ENCODE measurements at places on chromosomes 7 and 10.

DNA sequence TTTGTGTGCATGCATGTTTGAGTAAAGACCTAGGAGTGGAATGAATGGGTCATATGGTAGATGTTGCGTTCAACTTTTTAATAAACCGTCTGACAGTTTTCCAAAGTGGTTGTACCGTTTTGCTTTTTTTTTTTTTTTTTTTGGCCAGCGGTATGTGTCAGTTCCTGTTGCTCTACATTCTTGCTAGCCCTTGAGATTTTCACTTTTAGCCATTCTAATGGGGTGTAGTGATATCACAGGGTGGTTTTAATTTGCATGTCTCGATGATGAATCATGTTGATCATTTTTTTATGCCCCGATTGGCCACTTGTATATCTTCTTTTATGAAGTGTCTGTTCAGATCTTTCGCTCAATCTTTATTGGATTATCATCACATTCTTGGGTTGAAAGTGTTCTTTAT, 320.7 kb downstream of the CAMK1D start:
- no peak for DNase-seq

GRCh38 chr7:126483972-126484371, 768.8 kb downstream of the GRM8 start:
- DNase-seq: no peak

GRCh38 chr7:101936223-101936610, 118.8 kb downstream of the CUX1 start:
- DNase-seq: no peak

- DNase-seq: peak; percentile 99
These were observed at the start of gene DDIT4 for GRCh38 chr10:72273410-72274212. DDIT4 (plus strand) TSS chr10:72273924; CDS start chr10:72274217, 293 bp downstream.

- no peak for DNase-seq
These were observed 108.9 kb upstream of the HDAC9 start for GRCh38 chr7:18386607-18387006.

DNA sequence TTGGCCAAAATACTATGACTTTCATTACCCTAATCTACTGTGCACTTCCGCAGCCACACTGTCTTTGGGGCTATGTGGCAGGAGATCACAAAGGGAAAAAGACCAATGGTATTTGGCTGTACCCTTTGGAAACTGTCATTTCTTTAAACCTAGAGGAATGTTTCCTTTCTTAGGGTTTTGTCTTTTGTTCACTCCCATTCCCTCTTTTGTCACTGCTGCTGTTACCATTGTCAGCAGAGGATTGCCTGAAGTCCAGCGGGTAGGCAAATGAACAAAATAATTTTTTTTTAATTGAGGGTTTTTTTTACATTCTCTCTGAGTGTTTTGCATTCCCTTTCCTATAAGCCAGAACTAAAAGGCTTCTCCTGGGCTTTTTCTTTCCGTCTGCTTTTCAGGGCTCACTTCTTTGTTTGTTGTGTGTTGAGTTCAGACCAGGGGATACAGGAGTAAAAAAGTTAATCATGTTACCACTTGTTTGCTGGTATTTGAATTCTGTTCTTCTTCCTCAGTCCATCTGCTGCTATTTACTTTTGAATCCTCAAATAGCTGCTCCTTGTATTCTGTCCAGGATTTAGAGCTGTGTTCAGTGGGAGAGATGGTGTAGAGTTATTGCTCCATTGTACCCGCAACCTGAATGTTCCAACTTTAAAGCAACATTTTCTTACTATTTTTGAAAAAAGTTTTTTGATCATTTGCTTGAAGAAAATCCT, 374.6 kb downstream of the SUGCT start:
- no peak for DNase-seq

GRCh38 chr7:25982684-25983083, 169.3 kb upstream of the NFE2L3 start:
- DNase-seq: no peak

- DNase-seq: no peak
These were observed 760.8 kb upstream of the CELF2 start for GRCh38 chr10:10256860-10257259.

- no peak for DNase-seq
These were observed 26.3 kb downstream of the GHRHR start for GRCh38 chr7:30989824-30990672.

GRCh38 chr7:155384751-155385150, 73.2 kb upstream of the EN2 start:
- no peak for DNase-seq

DNA sequence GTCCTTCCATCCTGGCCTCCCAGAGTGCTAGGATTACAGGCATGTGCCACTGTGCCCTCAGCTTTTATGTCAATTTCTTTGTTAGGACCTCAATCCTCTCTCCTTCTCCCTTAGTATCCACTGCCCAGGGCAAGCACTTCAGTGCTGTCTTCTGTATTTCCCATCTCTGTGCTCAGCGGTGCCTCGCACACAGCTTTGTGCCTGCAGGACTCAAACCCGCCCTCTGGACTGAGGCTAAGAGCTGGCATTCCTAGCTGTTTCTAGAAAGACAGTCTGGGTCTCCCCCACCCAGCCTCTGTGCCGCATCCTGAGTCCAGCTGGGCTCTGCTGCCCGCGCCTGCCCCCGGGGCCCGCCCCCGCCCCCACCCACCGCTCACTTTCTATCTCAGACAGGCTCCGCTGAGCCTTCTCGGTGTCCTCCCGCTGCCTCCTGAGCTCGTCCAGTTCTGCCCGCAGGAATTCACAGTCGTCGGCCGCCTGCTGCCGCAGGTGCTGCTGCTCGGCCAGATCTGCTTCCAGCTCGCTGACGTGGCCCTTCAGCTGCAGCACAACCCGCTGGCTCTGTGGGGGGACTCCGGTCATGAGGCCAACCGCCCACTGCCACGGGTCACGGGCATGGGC, 67.3 kb downstream of the SPDYE5 start:
- no peak for DNase-seq

DNA sequence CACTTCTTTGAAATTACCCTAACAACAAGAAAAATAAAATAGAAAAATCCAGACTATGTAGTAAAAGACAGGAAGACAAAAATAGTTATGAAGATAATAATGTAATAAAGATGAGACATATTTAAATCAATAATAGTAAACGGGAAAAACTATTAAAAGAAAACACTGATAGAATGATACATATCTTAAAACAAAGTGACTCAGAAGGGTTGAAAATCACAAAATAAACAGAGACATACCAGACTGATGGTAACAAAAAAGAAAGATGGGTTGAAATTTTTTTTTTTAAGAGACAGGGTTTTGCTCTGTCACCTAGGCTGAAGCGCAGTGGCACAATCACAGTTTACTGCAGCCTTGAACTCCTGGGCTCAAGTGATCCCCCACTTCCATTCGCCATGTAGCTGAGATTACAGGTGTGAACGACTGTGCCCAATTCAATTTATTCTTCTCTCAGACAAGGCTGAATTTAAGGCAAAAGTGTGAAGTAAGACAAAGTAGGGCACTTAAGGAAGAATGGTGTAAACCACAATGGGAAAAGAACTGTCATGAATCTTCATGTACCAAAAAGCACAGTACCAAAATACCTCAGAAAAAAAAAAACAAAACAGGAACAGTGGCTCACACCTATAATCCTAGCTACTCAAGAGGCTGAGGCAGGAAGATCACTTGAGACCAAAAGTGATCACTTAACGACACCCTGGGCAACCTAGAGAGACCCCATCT, 47.4 kb downstream of the LMBR1 start:
- DNase-seq: no peak

DNA sequence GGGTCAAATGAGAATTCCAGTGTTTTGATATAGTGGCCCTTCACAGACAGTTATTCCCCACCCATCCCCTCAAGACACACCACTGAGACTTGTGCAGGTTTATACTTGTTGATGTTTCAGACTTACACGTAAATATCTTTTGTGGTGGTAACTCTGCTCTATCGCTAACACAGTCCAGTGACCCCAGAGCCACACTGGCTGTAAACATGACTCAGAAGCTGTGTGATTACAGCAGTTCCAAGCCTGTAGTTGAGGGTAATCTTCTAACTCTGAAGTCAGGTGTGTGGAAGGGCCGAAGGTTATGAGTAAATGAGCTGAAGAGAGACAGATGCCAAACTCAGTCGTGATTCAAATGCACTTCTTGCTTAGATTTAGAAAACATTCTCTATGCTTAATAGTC, 19.4 kb downstream of the NOBOX start:
- no peak for DNase-seq

GRCh38 chr7:95267754-95268153, 56.6 kb downstream of the PON1 start:
- no peak for DNase-seq

All from CD4-positive, alpha-beta T cell treated with Interleukin-6 for 4 hours (primary cell).